ENCODE measurements at places on chromosomes 12 and 14. TPM values are rescaled to one million over a fixed set of nuclear protein-coding genes. Genes with fewer than 3 reads are reported as not detected.

The ADCY4 gene
- total RNA-seq, result 5.3 TPM

The CABP1 gene
- 0.29 TPM for total RNA-seq

The FAM181A gene
- not detected for total RNA-seq

The PACS2 gene
- 33.3 TPM for total RNA-seq

The CCDC196 gene
- total RNA-seq, result not detected

The RPGRIP1 gene
- not detected for total RNA-seq

The NANOG gene
- total RNA-seq, result not detected

The RESF1 gene
- 182 TPM for total RNA-seq

The SDR39U1 gene
- 55.0 TPM for total RNA-seq
